ENCODE measurements at places on chromosomes 7 and 10.
A peak's percentile ranks its signal among the peaks of the same experiment; 100 is the strongest.

- no peak for DNase-seq
Observed at GRCh38 chr10:83592337-83592935, 546.9 kb upstream of the GHITM start.

DNA sequence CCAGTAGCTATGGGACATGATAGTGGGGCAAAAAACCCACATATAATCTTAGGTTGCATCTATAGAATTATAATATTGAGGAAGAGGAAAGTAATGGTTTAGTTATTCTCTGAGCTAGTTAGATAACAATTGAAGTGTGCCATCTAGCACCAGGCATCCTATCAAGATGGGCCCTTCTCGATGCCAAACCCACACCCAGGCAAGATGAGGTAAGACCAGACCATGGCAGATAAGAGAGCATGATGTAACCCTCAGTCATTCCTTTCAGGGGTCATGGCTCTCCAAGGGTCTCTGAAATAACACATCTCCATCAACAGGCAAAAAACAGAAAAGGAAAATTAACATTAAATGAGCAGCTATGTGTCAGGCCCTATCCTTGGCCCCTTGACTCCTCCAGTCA lies 128.7 kb downstream of the SH3PXD2A start:
- DNase-seq, result no peak

DNA sequence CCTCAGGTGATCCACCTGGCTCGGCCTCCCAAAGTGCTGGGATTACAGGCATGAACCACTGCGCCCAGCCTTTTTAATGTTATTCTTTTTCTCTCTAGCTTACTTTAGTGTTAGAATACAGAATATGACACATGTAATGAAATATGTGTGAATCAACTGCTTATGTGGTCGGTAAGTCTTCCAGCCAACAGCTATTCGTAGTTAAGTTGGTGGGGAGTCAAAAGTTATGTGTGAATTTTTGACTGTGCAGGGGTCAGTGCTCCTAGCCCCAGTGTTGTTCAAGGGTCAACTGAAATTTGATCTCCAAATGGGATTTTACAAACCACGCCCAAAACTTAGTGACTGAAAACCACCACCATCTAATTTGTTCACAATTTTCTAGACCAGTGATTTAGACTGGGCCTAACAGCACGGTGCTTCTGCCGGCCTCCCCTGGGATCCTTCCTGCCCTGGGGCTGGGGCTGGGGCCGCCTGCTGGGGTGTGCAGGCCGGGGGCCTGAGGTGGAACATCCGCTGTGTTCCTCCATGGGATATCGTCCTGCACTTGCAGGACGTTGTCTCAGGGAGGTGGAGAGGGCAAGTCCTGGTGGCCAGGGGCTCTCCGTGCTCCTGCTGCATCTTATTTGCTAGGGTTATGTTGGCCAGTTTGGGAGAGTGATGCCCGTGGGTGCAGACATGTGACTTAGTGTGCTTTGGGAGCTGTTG lies 24.5 kb upstream of the GRB10 start:
- no peak for DNase-seq

DNA sequence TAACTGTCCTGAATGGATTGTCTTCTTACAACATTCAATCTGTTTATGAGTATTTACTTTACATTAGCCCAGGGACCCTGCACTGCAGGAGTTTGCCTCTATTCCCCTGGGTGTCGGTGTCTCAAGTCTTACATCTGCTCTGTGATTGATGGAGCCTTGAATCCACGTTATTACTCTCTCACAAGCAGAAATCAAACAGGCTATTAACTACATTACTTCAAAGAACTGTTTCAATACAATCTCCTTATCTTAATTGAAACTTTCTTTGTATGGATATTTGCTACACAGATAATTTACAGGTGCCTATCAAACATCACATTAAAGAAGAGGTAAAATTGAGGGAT lies 3.1 kb upstream of the ARID5B start:
- no peak for DNase-seq

DNA sequence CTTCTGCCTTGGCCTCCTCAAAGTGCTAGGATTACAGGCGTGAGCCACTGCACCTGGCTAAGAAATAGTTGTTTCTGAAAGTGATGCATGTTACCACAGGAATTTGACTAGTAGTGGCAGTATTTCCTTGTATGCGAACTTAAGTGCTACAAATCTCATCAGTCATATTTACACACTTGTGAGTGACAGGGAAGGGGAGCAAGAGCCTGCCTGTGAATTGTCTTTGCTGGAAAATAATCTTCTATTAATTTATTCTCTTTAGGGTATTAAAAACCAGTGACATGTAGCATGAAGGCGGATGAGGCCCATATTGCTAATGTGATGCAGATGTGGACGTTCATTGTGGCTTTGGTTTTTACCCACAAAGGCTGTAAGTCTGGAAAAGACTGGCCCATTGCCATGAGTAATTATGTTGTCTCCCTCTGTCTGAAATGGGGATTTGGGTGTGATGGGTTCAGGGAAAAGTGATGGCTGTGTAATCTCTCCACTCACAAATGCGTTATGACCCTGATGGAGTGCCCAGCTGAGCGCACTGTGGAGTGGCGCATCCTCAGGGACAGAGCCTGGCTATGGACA lies 97.6 kb downstream of the CCNY start:
- no peak for DNase-seq

DNA sequence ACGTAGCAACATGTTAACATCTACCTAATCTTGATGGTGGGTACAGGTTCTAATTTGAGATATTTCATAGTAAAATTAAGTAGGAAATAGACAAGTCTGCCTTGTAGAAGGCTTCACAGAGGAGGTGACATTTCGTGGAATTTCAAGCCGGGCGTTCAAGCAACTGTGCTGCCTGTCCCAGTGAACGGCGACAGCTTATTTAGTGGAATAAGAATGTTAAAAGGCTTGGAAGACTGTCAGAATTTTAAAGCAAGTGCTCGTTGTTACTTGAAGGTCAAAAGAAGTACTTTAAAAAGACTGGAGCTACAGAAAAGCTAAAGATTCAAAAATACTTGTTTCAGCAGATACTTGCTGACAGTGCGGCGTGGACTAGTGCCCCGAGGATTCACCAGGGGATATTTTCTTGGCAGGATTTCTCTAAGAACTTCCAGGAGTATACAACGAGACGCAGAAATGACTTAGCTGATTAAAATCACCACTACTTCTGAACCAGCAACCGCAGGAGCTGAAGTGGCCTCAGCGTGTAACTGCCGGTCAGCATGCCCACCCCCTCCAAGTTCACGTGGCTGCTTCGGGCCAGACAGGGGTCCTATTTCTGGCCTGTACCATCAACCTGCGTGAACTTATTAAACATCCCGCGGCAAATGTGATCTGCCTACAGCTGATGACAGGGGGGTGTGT lies 46.5 kb downstream of the CTBP2 start:
- DNase-seq, result no peak

DNA sequence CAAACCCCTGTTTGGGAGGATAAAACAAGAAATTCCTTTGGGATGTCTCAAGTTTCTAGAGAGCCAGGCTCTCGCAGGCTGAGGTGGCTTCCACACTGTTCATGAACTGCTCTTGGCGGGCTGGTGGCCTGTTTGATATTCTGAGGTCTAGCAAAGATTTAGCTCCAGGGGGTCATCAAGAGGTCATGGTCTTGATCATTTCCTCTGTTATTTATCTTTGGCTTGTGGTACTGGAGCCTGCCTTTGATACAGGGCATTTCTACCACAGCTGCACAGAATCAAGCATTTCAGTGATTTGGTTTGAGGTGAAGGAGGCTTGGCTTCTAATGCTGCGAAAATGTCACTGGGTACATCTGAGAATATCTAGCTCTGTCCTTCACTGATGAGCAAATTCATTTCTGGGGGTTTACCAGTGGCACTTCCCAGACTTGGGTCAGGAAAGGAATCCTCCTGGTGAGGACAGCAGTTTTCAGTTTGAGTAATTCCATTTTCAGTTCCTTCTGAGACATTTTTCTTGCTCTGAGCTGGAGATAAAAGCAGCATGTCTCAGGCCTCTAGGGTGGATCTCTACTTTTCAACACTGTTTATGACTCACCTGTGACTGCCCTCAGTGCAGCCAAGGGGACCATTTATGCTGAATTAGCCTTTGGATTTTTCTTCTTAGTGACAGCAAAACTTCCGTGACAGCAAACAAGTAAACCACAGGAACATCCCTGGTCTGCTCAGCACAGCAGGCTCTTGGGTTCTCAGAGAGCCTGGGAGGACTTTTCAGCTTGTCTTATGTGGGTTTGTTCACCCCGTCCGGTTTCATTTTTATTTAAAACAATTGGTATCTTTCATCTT lies 312.0 kb downstream of the RNLS start:
- peak; percentile 4 for DNase-seq

- peak; percentile 59 for DNase-seq
Observed at GRCh38 chr10:101829561-101830315, 11.5 kb upstream of the OGA start.

GRCh38 chr7:13904689-13905088 lies 84.8 kb downstream of the ETV1 start:
- no peak for DNase-seq

DNA sequence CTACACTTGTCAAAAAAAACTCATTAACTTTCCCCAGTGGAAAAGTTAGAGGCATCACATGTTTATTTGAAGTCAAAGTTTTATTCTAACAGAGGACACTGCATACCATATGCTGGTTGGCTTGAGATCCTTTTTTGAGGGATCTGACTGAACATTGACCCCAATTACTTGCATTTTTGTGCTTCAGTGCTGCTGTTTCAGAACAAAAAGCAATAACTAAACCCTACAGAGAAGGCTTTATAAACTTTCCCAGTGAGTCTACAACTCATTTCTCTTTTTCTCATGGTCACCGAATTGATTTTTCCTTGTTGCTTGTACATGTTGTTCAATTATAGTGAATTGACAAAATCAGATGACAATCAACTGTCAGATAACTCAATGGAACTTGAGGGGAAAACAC lies 69.3 kb upstream of the PHYHIPL start:
- no peak for DNase-seq

DNA sequence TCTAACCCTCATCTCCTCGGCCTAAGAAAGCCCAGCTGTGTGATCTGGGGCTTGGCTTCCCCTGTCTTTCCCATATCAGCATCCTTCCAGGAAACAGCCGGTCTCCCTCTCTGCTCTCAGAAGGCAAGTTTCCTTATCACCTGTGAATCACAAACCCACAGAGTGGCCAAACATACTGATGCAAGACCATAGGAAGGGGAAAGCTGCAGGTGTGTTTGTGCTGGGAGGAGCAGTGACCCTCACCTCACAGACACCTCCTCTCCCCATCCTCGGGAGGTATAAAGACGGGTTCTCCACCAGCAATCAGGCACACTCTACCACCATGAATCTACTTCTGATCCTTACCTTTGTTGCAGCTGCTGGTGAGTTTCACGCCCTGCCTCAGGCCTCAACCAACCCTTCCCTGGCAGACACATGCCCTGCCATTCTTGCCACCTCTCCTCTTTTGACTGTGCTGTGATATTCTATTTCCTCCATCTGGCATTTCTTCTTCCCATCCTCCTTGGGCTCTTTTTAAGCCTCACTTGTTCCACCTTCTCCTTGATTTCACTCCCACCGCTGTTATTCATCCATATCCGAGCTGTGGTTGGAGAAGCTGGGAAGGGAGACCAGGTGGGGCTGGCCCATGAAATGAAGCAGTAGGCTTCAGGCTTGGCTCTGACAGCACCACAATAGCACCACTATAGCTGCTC lies at the start of gene PRSS2:
Gene PRSS2, plus strand, starts transcription at position 310 of the 692 bp plus-strand sequence. Its CDS starts 13 bp downstream, at position 323.
- peak; percentile 21 for DNase-seq

- DNase-seq, result peak; percentile 96
Observed at GRCh38 chr7:155166673-155167370, 96.7 kb downstream of the HTR5A start.

- peak; percentile 62 for DNase-seq
Observed at GRCh38 chr10:80500572-80501380, 36.9 kb upstream of the SH2D4B start.

DNA sequence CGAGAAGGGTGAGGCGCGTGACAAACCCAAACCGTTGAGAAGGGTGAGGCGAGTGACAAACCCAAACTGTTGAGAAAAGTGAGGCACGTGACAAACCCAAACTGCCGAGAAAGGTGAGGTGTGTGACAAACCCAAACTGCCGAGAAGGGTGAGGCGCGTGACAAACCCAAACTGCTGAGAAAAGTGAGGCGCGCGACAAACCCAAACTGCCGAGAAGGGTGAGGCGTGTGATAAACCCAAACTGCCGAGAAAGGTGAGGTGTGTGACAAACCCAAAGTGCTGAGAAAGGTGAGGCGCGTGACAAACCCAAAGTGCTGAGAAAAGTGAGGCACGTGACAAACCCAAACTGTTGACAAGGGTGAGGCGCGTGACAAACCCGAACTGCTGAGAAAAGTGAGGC lies 25.0 kb downstream of the ESYT2 start:
- no peak for DNase-seq

DNA sequence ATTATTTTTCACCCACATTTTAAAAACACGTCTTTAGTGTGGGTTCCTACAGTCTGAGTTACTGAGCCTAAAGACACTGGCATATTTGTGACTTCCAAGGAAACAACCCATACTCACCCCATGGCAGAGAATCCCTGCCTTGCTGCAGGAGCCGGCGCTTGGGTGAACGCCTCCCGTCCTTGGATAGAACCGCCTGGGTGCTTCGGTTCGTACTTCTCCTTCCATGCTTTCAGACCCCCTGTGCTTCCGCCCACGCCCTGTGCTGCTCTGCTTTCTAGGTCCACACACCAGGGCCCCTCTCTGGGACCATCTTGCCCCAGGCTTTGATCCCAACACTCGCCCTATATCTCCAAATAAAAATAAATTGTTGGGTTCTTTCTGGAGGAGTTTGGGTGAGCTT lies 125.8 kb downstream of the PTPRN2 start:
- DNase-seq, result no peak

GRCh38 chr7:41869997-41870396 lies 167.1 kb upstream of the INHBA start:
- no peak for DNase-seq

GRCh38 chr7:65265933-65266519 lies 107.6 kb upstream of the ZNF92 start:
- DNase-seq, result no peak

- peak; percentile 34 for DNase-seq
Observed at GRCh38 chr10:50281967-50282522, 30.7 kb upstream of the ASAH2 start.

- DNase-seq, result no peak
Observed at GRCh38 chr10:112819231-112819630, 130.8 kb upstream of the TCF7L2 start.

GRCh38 chr7:134669845-134670373 lies 23.3 kb downstream of the BPGM start:
- no peak for DNase-seq

DNA sequence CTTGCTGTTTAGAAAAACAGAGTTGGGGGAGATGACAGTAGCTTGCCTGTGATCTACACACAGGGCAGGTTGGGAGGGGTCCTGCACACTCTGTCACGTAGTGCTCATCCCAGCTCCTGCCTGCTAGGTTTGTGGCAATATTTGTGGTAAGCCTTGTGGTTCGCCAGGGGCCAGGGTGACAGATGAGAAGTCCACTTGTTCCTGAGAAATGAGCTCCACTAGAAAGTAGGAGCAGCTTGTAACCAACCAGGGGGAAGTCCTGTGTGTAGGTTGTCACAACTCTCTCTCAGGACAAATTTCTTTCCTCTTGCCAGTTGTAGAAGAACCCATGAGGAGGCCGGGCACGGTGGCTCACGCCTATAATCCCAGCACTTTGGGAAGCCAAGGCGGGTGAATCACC lies 147.0 kb downstream of the TCF7L2 start:
- DNase-seq, result no peak

Data from trophoblast cell (in vitro differentiated cells and primary cell).